Fibroblast of the aortic adventitia (primary cell): ENCODE measurements at places on chromosomes 5 and 9.

DNA sequence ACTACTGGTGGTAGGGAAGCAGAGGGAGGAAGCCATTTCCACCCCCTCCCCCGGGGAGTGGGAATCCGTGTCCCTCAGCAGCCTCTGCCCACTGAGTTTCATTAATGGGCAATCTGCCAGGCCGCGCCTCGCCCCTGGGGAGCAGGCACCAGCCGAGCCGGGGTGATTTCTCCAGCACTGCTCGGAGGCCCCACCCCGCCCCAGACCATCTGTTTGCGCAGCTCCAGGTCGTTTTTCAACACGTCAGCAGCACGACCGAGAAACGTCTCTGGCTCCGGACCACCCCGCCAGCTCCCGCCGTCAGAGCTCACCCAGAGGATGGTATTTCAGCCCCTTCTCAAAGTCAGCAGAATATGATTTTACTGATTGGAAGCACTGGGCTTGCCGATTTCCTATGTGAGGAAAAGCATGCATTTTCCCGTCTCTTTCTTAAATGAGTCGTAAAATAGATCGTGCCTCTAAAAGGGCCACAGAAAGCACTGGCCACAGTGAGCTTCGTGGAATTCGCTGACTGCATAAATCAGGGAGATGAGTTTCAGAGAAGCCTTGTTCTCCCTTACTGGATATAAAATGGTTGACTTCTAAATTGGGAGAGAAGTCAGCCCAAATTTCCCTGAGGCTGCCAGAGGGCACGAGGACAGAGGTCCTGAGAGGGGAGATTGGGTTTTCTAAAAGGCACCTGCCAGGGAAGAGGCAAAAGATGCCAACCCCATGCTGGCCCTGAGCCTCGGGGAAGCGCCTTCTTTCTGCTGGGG is 47.0 kb downstream of the OLFM1 start:
- DNase-seq = no peak

GRCh38 chr5:105740242-105740641 is 1930.5 kb downstream of the EFNA5 start:
- no peak for DNase-seq

GRCh38 chr9:86445671-86446070 is 91.5 kb upstream of the TUT7 start:
- DNase-seq = no peak

GRCh38 chr9:132087438-132088030 is 7.9 kb upstream of the MED27 start:
- no peak for DNase-seq

DNA sequence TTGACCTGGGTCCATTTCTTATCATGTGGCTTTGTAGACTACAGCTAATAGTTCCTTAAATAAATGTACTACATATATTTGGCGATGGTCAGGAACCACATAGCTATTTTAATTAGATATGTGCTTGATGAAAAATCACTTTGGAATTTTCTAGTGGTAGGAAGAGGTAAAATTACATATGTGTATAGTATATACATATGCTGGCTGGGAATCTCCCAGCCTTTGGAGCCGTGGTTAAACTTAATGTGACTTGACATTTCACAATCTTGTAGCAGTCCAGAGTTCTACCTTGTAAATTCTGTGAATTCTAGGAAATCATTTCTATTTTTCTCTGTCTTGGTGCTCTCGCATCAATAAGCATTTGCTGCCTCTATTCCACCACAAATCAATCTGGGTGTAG is 565.0 kb downstream of the DMRTA1 start:
- no peak for DNase-seq

- DNase-seq = peak; percentile 80
Observed at GRCh38 chr5:39570403-39571027, 145.7 kb upstream of the DAB2 start.
